Fibroblast of skin of abdomen (primary cell): ENCODE measurements at places on chromosomes 3 and 15.

DNA sequence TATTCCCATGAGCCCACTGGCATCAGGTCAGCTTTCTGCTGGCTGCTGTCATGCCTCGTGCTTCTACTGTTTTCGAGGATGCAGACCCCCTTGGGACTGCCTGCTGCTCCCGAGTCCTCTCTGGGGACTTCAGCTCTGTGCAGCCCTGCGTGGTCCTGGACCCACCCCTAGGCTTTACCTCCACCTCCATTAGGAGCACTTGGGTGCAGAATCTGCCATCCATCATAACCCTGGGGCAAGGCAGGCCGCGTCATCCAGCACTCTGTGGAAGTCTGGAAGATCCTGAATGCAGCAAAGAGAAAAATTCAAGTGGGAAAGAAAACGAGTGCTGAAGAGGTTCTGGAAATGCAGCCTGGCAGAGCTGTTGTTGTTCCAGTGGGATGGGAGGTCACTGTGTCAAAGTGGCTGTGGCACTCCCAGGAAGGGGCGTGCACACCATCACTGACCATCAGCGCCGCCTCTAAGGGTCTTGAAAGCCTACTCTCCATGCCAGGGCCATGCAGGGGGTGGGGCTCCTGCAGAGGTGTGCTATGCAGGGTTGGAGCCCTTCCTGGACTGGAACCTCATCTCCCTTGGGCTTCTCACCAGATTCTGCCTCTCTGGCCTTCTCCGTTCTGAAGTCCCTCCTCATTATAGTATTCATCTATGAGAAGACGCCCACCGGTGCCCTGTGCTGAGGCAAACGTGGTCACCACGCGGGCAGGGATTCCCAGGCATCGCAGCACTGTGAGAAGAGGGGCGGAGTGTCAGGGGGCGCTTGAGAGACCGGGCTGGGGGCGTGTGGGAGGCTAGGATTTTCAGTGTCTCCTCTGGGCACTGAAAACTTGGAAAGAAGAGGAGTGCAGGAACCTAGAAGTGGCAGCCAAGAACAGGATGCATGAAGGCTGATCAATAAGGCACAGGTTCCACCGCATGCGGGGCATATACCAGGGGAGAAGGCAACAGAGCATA is 12.5 kb downstream of the EPB42 start:
- no peak for DNase-seq

DNA sequence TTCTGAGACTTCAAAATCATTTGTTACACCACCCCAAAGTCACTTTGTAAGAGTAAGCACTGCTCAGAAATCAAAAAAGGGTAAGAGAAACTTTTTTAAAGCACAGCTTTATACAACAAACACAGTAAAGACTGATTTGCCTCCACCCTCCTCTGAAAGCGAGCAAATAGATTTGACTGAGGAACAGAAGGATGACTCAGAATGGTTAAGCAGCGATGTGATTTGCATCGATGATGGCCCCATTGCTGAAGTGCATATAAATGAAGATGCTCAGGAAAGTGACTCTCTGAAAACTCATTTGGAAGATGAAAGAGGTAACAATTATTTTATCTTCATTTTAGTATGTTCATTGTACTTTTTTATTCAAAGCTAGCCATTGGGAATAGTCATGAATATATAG is 32.6 kb downstream of the BLM start:
- no peak for DNase-seq

DNA sequence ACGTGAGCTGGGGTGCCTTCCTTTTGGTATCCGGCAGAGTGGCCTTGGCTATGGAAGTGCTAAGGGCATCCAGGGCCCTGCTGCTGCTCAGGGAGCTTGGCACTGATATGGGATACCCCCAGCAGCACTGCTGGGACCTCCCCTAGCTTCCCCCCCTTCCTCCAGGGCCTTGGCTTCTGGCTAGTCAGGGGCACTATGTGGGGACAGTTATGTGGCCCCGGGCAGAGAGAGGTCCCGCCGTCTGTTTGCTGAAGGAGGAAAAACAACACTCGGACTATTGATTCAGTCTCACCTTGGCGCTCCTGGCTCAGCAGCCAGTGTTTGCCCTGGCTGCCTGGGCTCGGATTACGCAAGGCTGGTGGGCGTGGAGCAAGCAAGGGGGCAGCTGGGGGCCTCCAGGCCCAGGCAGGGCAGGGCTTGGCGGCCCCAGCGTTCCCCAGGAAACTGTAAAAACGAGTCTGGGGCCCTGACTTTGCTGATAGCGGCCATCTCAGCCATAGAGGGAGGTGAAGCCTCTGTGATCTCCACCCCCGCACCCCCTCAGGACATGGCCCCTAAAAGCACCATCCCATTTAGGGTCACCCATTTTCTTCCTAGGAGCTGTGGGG is 5.7 kb downstream of the FURIN start:
- DNase-seq: no peak

GRCh38 chr3:185280572-185281365 is 26.9 kb upstream of the EHHADH start:
- peak; percentile 55 for DNase-seq

- no peak for DNase-seq
These were observed 6.7 kb upstream of the SRP14 start for GRCh38 chr15:40045572-40046217.

- DNase-seq: no peak
These were observed 424.1 kb downstream of the MAGI1 start for GRCh38 chr3:65614585-65614984.

- DNase-seq: no peak
These were observed 75.0 kb downstream of the EDEM1 start for GRCh38 chr3:5262507-5262906.

DNA sequence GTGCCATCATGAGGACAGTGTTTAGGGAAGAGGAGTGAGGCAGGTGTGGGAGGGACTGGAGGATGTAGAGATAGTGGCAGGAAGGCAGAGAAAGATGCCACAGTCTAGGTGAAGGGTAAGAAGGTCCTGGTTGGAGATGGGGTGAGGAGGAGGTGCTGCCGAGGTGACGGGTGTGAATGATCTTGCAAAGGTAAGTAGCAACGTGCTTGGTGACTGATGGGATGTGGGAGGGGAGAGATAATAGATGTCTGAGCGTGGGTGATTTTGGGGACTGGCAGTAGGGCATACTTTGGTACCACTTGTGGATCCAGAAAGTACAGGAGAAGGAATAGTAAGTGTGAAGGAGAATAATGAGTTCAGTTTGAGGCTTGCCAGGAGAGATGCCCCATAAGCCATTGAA is 27.2 kb downstream of the EPHB3 start:
- DNase-seq: no peak

DNA sequence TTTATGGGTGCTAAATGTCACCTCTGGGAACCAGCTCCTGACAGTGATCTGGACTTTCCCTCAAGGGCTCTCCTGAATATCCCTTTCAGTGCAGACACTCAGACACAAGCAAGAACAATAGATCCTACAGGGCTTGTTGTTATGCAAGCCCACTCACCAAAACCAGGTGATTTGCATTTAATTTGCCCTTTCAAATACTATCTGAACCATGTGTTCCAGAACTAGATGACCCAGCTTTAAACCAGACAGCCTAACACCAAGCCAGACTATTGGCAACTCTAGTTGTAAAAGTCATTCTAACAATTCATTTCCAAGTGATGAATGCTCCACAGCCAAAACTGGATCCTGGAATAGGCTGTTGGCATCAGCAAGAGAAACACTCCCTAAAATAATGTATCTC is 5.6 kb upstream of the ATP8B4 start:
- DNase-seq: no peak
